Tibial nerve (tissue), 4 donors: ENCODE measurements at places on chromosomes 4 and X.

- no peak for DNase-seq
- H3K4me1 ChIP-seq: no peaks in the 10 kb centered on the region
- H3K27me3 ChIP-seq: no peaks in the 10 kb centered on the region
Observed at GRCh38 chr4:102705391-102705935, 55.3 kb downstream of the MANBA start.

GRCh38 chr4:142858965-142859364 lies 12.9 kb upstream of the INPP4B start:
- H3K36me3 ChIP-seq: no peaks in the 10 kb centered on the region
- no peak overlapping the region for H3K27ac ChIP-seq
- no peaks in the 10 kb centered on the region for H3K4me1 ChIP-seq
- no peak overlapping the region for H3K4me3 ChIP-seq
- no peak for DNase-seq

- no peaks in the 10 kb centered on the region for H3K4me1 ChIP-seq
- H3K4me3 ChIP-seq: no peak overlapping the region
- peak overlapping the region; percentile 61 for H3K27ac ChIP-seq
- DNase-seq: peak; percentile 38
- H3K27me3 ChIP-seq: no peaks in the 10 kb centered on the region
Observed at GRCh38 chr4:139988863-139989765, 164.9 kb downstream of the MAML3 start.

DNA sequence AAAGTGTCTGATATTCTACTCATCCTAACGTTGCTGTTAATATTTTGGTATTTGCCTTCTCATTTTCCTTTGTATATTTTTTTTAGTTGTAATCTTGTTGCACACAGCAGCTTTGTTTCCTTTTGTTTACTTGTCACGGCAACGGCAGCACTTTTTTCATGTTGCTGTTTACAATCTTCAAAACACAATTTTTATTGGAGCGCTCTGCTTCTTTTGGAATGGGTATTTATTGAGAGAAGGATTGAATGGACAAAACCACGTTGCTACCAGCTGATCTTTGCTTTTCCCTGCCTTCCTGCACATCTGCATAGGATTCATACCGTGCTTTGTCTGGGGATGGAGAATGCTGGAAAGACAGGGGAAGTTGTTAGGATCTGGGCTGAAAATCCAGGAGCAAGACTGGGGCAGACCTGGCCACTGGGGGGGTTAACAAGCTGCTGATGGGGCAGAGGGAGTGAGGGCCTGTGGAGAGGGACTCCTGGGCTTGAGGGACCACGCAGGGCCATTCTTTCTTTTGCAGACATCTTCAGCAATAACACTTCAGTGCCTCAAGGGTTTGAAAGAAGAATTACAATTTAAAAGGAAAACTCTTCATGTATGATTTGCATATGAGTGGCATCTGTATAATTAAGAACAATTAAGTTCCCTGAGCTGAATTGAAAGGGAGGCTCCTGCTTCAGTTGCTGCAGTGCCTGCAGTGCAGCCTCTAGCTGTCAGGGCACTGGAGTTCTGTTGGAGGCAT lies 69.8 kb downstream of the TMEM131L start:
- H3K36me3 ChIP-seq: no peaks in the 10 kb centered on the region
- H3K4me1 ChIP-seq: peaks cover 48% of the 10 kb centered on the region
- no peaks in the 10 kb centered on the region for H3K27me3 ChIP-seq
- H3K27ac ChIP-seq: no peak overlapping the region
- H3K4me3 ChIP-seq: no peak overlapping the region

GRCh38 chrX:48711929-48712505 lies 15.5 kb downstream of the SUV39H1 start:
- no peak overlapping the region for H3K27ac ChIP-seq
- H3K36me3 ChIP-seq: no peaks in the 10 kb centered on the region
- no peak overlapping the region for H3K4me3 ChIP-seq
- no peak for DNase-seq
- H3K27me3 ChIP-seq: no peaks in the 10 kb centered on the region

DNA sequence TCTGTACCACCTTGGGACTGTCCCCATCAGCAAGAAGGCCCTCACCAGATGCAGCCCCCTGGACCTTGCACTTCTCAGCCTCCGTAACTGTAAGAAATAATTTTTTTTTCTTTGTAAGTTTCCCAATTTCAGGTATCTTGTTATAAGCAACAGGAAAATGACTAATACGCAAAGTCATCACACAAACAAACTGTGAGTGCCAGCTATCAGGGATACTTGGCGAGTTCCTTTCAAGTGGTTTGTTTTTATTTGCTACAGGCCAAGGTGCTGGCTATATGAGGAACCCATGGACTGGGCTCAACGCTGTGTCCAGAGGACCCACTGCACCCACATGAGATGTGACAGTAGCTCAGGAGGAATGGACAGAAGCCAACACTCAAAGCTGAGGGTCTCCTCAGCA lies 11.5 kb upstream of the GPM6B start:
- H3K36me3 ChIP-seq: no peaks in the 10 kb centered on the region
- H3K4me1 ChIP-seq: no peaks in the 10 kb centered on the region
- H3K4me3 ChIP-seq: no peak overlapping the region
